NCI-H1105 treated with DMSO at 0.1 percent for 48 hours (cell line): ENCODE measurements at places on chromosomes 12 and 14.

DNA sequence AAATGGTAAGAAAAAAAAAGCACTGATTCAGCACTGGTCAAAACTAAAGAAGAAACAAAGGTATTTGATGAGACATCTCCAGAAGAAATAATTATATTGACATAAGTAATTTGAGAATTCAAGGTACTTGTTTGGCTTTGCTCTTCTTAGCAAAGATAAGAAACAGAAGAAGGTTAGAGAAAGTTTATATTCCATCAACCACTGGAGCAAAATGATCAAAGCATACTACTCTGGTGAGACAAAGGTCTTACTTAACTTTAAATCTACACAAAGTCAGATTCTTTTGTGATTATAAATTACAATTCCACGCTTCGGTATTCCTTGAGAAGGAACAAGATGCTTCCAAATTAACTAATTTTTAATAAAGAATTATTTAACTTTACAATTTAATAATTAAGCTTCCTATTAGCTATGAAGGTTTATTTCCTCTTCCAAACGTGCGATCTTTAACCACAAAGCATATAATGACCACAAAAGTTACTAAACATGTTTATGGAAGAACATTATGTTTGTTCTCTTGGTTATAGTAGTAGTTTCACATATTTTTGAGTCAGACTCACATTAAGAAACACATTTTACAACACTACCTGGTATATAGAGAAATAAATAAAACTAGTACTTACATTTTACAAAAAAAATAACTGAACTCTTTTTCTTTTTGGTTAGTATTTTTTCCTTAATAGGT is 53.4 kb downstream of the METTL25 start:
- no peak for DNase-seq

DNA sequence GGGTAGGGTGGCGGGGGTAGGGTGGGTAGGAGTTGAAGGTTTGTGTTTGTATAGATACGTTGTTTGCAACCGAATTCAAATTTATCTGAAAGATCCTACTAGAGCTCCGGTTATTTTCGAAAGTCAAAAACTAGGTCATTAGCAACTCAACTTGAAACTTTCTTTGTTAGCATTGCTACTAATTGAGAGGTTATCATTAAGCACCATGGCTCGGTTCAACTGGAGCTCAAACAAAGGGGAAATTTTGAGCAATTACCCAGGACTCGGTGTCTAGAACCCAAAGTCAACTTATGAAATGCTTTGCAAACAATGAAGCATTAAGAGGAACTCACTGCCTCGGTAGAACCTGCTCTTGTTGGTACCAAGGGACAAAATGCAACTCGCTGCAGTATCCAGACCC is 207.7 kb downstream of the BCAT1 start:
- no peak for DNase-seq

DNA sequence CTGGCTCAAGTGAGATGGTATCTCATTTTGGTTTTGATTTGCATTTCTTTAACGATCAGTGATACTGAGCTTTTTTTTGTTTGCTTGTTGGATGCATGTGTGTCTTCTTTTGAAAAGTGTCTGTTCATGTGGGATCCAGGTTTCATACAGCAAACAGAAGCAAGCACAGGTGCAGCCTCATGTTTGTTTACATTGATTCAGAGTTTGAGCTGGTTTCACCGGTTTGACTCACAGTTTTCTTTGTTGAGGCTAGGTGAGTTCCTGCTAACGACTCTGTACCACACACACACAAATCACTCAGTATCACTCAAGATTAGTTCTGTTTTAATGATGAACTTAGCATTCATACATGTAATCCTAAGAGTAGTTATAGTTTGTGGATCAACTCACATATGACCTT is 3.7 kb downstream of the OR10G2 start:
- no peak for DNase-seq

DNA sequence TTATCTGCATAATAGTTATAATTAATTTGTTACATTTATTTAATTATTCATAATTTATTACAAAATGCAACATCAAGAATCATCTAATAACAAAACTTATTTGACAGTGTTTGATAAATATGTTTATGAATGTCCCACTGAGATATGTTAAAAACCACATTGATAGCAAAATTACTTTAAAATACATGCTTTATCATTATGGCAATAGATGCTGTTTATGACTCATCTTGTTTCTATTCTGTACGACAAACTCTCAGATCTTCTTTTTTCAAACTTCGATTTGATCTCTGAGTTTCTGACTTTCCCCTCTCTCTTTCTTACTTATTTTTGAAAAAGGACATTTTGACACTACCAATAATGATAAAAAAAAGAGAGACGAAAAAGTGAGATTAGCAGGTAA is 56.8 kb upstream of the LRRK2 start:
- DNase-seq, result no peak

GRCh38 chr14:91284791-91285548 is 40.5 kb upstream of the GPR68 start:
- no peak for DNase-seq

GRCh38 chr12:3117591-3118015 is 40.4 kb downstream of the TSPAN9 start:
- no peak for DNase-seq

DNA sequence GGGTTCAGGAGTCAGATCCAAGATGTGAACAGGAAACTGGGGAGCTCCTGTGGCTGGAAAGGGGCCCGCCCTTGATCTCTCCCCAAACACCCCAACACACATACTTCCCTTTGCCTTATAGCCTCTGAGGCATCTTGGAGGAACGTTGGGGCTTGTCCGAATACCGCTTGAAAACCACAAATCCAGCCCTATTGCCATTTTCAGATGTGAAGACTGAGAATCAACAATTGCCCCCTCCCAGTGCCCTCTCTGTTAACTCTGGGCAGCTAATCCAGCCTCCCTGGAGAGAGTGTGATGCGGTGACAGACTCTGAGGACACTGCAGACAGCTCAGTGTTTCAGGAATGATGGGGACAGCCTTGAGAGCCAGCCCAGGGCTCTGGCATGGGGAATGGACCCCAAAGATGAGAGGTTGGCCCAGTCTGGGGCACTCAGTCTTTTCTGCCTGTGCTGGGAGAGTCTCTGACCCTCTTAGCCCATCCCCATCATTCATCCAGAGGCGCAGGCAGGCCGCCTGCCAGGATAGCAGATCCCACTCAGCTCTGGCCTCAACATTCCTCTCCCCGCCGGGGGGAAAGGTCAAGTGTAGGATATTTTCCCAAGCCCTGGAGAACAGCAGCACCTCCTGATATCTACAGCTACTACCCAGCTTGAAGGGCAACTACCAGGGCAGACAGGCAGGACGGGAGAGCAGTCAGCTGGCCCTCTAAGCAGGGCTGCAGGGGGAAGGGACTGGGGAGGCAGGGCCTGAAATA is 24.6 kb upstream of the LTBP2 start:
- DNase-seq, result no peak

DNA sequence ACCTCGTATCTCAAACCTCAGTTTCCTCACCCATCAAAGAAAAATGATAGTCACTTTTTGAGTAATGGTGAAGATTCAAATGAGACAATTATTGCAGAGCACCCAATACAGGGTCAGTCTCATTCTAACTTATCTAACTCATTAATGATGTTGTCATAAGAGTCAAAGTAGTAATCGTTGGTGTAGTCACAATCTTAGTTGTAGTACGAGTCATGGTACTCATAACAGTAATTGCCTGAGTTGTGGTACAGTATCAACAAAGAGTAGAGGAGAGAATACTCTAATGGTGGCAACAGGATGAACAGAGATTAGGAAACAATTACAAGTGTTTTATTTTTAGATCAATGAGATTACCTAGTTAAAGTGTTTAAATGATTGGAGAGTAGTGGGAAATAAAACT is 93.6 kb upstream of the TMTC2 start:
- no peak for DNase-seq

- DNase-seq, result no peak
Observed at GRCh38 chr12:14471497-14471896, 96.2 kb downstream of the PLBD1 start.

- DNase-seq, result no peak
Observed at GRCh38 chr14:79062226-79062625, 892.1 kb downstream of the NRXN3 start.

- DNase-seq, result no peak
Observed at GRCh38 chr14:71130491-71131179, 223.4 kb downstream of the PCNX1 start.

DNA sequence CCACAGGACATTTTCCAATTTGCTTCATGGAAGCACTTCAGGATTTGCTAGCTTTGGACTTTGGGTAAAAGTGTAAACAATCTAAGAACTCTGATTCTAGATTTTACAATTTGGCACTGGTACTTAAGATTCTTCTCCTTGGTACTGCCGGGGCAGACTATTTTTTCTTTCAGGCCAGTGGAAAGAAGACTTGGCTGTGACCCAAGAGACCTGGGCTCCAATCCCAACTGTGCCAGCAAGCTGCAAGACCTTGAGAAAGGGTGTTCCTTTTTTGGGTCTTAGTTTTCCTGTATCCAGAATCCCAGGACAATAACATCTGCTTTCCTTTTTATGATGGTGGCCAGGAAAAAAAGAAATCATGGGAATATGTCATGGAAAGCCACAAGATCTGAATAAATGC is 148.1 kb upstream of the CRY1 start:
- DNase-seq, result peak; percentile 27

GRCh38 chr12:4011597-4011996 is 138.4 kb upstream of the PARP11 start:
- no peak for DNase-seq

- DNase-seq, result no peak
Observed at GRCh38 chr12:123115409-123116121, 35.3 kb downstream of the PITPNM2 start.

- DNase-seq, result no peak
Observed at GRCh38 chr14:92960706-92961566, 38.0 kb downstream of the CHGA start.

DNA sequence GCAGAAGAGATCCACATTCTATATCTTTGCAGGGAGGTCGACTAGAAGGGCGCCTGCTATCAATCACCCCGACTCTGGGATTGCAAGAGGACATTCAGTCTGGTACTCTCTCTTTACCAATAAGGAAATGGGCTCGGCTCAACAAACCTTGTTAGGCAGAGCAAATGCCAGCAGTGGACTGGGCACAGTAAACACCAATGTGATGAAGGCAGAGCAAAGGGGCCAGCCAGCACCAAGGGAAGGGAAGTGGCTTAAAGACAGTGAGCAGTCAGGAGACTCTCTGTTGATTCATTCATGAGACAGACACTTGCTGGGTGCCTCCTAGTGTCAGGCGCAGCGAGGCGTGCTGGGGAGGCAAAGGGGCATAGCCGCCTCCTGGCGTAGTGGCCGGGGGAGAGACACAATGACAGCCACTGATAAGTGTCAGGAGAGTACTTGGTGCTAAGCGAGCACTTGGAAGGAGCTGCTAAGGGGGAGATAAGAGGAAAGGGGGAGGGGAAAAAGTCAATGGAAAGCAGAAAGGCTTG is 34.1 kb downstream of the TMCC3 start:
- DNase-seq, result no peak

DNA sequence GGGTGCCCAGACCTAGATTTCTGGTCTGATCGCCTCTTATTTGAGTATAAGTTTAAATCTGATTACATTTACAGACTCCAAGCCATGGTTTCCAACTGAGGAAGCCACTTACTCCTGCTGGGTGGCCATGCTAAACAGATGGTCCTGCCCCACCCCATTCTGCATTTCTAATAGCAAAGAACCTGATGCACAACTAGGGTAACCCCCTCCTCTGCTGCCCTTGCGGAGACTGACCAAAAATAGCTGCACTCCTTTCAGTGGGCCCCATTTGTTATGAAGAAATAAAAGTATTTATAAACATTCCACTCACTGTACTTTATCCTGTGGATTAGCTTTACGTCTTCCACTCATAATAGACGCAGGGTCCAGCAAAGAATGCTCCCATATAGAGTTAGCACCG is 6.8 kb downstream of the GIT2 start:
- no peak for DNase-seq

- DNase-seq, result no peak
Observed at GRCh38 chr12:31950088-31950487, 9.1 kb upstream of the RESF1 start.

- DNase-seq, result no peak
Observed at GRCh38 chr12:45232756-45233372, 17.0 kb downstream of the ANO6 start.

GRCh38 chr12:67922245-67922644 is 67.0 kb upstream of the IFNG-AS1 start:
- DNase-seq, result no peak

- no peak for DNase-seq
Observed at GRCh38 chr12:102970780-102971179, 13.3 kb downstream of the ASCL1 start.

DNA sequence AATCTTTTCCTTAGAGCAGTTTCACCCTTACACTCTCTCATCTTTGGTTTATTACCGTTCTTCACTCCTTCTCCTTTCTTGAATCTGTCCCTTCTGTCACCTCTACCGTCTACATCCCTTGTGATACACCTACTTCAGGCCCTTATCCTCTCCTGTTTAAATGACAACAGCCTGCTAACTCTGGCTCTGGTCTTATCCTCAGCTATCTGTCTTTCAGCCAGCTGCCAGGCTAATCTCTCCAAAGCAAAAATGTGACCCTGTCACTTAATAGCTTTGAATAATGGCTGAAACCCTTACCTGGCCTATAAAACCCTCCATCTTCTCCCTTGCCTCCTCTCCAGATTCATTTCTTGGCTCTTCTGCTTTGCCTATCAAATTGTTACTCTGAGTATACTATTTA is 32.3 kb downstream of the BEST3 start:
- DNase-seq, result no peak

- no peak for DNase-seq
Observed at GRCh38 chr12:29025937-29026336, 123.1 kb upstream of the FAR2 start.

- peak; percentile 88 for DNase-seq
Observed at GRCh38 chr14:81164167-81164774, 56.5 kb downstream of the GTF2A1 start.

- DNase-seq, result no peak
Observed at GRCh38 chr14:68286667-68287066, 467.1 kb downstream of the RAD51B start.

DNA sequence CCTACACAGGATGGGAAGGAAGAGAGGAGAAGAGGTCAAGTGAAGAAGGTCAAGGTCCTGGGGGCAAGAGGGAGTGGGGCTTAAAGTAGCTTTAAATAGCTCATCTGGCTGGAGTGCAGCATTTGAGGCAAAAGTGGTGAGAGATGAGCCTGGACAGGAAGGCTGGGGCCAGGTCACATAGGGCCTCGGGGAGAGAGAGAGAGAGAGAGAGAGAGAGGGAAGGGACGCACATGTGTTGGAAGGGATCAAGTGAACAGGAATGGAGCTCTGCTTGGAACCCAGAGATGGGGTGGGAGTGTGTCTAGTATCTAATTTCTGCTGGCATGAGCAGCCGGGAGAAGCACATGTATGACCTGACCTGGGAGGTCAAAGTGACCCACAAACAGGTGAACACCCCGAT is 407.5 kb downstream of the MED13L start:
- no peak for DNase-seq
